ENCODE measurements at places on chromosomes 12 and 14.

DNA sequence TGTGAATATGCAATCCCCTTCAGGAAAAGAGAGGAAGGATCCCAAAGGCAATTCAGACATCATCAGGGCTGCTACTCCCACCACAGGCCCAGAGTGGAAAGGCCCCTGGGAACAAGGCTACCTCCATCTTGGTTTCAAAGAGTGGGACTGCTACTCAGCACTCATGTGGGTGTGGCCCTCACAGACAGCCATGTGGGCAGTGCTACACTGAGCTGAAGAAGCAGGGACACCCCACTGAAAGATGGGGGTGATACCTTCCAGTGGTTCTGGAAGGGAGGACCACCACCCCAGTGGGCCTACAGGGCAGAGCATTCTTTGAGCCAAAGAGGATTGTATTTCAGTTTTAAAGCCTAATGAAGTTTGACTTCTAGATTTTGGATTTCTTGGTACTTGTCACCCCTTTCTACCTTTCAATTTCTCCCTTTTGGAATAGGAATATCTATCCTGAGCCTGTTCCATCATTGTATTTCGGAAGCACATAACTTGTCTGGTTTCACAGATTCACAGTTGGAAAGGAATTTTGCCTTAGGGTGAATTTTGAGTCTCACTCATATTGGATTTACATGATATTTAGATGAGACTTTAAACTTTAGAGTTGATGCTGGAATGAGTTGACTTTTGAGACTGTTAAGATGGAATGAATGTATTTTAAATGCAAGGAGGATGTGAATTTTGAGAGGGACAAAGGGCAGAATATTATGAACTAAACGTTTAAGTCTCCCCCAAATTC lies 16.5 kb upstream of the LTA4H start:
- no peak for DNase-seq

DNA sequence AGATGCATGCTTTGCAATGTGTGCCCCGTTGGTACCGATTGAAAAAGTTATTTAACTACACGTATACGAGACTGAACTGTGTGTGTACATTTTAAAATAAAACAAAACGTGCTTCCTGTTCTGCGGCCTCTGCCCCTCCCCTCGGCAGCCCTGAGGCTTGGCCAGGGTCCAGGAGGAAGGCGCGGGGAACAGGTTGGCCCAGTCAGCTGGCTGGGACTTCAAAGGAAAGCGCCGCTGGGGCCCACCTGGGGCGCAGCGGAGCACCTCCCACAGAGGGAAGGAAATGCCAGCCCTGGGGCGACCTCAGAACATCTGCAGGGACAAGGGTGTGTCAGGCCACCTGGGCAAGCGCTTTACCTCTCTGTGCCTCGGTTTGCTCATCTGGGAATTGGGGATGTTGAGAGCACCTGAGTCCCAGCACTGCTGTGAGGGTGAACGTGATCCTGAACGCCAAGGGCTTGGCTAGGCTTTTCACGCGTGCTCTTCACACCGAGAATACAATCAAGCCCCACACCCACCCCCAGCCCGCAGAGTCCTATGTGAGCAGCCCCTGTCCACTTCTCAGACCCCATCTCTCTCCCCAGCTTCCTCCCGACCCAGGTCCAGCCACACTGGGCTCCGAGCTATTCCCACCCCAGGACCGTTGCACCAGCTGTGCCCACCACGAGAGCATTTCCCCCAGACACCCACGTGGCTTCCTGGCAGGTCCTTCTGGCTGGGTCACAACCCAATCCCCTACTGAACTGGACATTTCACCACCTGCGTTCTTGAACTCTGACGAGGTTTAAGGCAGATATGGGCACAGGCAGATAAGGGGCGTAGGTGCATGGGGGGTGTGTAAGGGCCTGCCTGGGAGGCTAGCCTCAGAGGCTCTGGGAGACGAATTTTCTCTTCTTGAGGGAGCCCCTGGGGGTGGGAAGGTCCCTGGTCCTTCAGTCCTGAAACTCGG lies 41.9 kb upstream of the NCOR2 start:
- DNase-seq = peak; percentile 87

DNA sequence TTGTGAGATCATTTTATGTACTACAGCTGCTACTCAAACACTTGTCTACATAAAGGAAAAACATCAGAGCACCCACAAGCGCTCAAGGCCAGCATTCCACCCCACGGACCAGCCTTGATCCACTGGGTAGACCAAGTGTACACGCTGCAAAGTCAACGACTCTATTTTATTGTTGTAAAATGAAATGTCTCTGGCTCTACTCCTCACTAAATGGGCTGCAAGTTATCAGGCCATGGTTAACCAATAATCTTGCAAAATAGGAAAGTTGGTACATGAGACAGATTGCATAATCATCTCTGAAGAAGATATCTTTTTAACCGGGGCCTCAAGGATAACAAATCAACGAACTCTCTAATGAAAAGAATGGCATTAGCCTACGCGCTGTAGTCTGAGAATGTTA lies 69.9 kb upstream of the FOXN3 start:
- no peak for DNase-seq

GRCh38 chr12:97017213-97017612 lies 110.2 kb downstream of the NEDD1 start:
- DNase-seq = no peak

- DNase-seq = peak; percentile 70
These were observed 891 bp downstream of the PLEKHA5 start for GRCh38 chr12:19130224-19131024.

DNA sequence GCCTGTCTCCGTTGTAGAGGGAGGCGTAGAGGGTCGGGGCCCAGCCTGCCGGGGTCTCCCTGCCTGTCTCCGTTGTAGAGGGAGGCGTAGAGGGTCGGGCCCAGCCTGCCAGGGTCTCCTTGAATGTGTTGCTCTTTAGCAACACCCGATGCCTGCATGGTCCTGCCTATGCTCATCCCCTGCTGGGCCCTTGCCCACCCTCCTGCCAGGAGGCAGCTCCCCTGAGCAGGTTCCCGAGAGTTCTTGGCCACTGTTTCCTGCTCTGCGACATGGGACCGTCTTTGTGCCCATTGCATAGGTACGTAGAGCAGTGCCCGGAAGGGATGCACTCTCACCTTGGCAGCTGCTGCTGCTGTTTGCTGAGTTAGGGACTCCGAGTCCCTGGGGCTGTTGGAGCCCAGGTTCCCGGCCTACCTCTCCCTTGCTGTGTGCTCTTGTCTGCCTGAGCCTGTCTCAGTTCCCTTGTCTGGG lies 3.3 kb downstream of the KIF26A start:
- DNase-seq = no peak

- no peak for DNase-seq
These were observed 46.2 kb upstream of the OR4E1 start for GRCh38 chr14:21719841-21720240.

GRCh38 chr12:58387199-58387598 lies 445.8 kb downstream of the ATP23 start:
- DNase-seq = no peak

DNA sequence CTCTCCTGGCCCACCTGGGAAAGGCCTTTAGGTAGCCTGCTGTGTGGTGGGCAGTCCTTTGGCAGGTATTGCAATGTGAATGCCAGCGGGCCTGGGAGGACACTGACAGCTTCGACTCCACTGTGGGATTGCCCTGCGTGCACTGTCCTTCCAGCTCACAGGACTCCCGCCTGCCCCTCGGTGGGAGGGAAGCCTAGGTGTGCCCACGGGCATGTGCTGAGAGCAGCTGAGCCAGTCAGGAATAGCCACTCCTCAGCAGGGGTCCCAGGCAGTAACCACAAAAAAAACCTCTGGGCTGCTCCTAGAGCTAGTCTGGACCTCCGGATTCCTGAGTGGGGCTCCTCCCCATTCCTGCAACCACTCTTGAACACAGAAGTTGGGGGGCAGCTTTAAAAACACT lies 278.2 kb downstream of the FOXN3 start:
- DNase-seq = no peak

DNA sequence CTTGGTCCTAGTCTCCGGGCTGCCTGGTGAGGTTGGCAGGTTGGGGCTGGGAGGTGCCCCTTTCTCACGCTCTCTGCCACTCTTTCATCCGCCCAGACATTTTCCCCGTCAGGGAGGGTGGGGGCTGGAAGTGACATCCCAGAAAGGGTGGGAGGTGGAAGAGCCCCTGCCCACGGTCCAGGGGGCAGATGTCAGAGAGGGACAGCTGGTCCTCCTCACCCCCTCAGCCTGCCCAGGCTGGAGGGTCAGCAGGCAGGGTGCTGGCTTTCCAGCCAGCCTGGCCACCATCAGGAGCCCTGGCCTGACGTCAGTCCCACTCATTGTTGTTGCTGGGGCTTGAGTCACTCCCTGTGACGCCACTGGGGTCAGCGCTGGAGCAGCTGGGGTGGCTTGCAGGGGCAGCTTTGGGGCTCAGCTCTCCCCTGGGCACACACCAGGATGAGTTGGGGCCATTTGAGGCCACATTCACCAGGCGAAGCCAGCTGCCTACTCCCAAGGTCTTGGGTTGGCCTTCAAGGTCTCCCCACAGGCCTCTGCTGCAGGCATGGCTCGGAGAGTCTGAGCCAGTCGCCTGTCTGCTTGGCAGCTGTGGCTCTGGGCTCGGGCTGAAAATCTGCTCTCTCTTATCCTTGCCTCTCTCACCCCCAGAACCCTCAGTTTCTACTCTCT lies 5.7 kb upstream of the ATG101 start:
- DNase-seq = no peak

Data from right lung (tissue), 10 donors.